ENCODE measurements at places on chromosomes 5 and 9.

GRCh38 chr5:34490506-34491250, 165.4 kb upstream of the RAI14 start:
- DNase-seq: no peak

DNA sequence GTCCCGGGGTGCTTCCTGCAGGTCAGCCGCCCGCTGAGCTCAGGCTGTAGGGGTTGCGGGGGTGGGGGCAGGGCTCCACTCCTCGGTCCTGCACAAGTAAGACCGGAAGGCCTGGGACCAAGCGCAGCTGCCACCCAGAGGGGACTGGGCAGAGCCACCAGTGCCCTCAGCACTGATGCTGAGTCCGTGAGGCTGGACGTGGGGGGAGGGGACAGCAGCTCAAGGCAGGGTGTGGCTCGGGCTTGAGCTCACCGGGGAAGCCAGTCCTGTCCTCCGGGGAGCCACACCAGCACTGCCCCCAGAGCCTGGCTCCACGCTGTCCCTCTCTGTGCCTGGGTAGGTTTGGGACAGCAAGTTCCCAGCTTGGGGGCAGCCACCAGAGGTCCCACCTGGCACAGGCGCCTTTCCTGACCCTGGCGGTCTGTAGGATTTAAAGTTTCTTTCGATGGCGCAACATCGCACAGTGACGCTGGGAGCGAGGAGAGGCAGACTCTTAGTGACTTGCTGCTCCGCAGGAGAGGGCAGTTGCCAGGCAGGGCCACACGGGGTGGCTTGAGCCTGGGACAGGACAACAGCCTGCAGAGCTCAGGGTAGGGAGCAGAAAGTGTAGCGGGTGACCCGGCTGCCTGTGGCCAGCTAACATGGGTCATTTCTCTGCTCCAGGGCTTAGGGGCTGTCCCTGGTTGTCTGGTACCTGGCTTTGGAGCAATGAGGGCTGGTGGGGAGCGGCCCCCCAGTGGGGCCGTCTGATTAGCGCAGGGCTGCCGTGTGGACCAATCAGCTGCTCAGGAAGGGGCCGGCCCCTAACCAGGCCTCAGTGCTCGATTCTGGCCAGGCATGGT, 5.7 kb downstream of the LCN1 start:
- no peak for DNase-seq

DNA sequence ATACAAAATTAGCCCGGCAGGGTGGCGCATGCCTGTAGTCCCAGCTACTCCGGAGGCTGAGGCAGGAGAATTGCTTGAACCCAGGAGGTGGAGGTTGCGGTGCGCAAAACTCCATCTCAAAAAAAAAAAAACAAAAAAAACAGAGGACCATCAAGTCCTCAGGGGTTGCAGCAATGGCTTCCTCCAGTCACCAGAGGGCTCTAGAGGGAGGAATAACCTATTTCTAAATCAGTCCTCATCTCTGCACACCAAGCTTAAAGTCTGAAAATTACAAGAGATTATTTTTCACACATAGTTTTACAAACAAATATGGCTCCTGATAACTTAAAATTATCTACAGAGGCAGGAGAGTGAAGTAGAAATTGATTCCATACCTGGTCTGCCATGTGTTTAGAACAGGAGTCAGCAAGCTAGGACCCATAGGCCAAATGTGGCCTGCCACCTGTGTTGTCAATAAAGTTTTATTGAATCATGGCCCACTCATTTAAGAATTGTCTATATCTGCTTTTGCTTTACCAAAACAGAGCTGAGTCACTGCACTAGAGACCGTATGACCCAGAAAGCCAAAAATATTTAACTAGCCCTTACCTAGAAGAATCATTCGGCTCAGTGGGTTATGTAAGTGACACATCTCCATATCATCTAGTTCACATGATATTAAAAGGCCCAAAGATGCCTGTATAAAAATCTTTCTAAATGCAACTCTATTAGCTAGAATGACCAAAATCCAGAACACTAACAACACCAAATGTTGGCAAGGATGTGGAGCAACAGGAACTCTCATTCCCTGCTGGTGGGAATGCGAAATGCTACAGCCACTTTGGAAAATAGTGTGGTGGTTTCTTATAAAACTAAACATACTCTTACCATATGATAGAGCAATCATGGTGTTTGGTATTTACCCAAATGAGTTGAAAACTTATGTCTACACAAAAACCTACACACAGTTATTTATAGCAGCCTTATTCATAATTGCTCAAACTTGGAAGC, 207.7 kb downstream of the FRMD3 start:
- peak; percentile 17 for DNase-seq

DNA sequence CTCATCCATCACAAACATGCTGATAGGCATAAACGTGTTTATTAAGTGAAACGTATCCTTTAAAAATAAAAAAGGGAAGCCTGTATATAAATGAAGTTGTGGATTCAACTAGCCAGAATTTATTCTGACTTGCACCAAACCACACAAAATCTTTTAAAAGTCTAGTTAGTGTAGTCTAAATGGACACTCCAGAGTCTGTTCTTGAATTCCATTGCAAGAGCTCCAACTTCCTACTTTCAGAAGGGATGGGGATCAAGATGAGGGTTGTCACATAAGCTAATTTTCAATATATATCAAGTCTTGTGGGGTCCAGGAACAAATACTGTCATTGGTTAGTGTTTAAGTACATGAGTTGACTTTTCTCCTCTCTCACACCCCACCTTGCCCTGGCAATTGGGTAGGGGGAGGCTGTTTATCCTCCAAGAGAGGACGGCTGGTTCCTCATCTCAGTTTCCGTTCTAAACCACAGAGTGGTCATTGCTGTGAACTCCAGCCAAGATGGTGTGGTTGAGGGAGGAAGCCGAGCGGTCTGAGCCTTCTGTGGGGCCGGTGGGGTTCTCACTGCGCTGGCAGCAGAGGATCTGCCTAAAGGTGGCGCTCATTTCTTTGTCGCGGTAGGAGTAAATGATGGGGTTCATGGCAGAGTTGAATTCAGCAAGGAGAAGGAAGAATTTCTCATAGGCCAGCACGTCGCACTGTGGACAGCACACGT, 163.2 kb downstream of the LPAR1 start:
- DNase-seq: no peak

DNA sequence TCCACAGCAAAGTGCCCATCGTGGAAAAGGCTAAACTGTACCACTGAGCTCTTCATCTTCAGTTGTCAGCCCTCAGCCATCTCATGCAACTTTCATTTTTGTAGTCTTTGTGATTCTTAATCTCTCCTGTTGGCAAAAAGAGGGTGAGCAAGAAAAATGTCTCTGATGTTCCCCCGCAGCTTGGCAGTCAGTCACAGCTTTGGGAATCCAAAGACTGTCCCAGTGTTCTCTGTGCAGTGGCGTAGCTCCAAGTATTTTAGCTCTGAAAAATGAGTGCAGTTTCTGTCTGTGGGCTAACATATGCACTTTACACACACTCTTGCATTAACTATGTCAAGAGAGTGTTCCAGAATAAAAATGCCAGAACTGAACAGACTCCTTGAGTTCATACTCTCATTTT, 372.2 kb downstream of the TMEM232 start:
- DNase-seq: no peak

DNA sequence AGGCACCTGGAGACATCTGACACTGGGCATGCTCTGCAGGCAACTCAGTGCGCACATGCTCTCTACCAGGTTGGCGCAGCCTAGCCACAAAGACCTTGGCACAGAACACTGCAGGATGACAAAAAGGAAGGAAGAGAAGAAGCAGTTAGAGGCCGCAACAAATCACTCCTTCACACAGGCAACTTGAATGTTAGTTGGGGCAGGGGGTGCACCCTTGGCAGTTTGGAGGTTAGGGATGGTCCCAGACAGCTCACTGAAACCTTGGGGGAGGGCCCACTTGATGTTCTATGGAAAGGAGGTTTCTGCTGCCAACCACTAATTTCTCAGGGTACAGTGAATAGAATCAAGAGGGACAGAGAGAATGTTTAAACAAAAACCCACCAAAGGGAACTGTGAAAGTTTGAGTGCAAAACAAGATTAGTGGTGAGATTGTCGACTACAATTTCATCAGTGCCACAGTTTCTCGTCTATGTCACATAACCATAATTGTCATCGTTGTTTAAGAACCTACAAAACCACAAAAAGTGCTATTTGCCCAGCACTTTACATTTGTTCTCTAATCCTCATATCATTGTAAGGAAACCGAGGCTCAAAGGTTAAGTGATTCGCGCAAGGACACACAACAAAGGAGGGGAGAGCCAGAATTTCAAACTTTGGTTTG, 48.7 kb downstream of the FBXW11 start:
- no peak for DNase-seq

DNA sequence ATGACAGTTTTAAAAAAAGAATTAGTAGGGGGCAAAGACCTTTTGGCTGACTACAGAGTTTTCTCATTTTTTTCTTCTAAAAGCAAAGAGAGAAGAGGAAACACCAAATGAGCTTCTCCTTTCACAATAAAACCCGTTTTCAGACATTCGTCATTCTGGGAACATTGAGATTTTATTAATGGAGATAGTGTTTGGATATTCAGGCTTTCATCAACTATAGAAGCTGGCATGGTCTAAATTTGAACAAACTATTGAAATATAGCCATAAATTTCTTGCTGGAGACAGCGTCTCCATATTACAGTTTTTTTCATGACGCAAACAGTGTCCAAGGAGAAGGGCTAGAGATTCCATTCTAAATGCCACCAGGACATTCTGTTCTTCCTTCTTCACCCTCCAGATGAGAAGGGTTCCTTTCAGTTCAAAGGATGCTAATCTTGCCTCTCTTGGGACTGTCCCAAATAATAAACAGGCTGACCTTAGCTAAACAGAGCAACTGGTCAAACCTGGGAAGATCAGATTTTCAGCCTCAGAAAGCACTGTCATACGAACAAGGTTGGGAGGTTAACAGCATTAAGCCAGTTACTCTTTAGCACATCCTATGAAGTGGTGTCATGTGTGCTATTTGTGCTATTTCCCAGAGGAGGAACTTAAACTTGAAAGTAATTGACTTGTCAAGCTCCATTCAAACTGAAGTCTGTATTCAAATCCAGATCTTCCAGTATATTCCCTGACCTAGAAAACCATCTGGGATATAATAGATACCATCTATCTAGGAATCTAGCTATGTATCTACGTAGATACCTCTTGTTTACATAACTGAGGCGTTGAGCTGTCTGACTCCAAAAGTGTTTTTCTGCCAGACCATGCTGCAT, 125.6 kb downstream of the LPAR1 start:
- DNase-seq: no peak

DNA sequence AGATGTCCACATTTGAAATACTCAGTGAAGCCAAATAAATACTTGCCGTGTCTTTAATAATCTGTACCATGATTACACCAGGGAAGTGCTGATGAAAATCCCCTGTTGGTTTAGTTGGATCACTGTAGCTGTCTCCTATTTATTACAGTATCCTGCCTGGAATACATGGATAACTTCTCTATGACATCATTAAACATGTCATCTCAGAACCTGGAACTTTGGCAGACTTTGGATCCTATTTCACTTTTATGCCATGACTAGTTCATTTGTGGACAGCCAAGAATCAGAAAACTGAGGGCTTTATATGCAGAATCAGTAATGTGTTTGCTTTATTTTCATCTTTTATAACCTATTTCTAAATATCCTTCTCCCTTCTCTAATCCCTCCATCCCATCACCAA, at the start of gene TXNDC8:
TSS of gene TXNDC8 (minus strand) at position 137 of the 400 bp plus-strand sequence.
- DNase-seq: no peak

DNA sequence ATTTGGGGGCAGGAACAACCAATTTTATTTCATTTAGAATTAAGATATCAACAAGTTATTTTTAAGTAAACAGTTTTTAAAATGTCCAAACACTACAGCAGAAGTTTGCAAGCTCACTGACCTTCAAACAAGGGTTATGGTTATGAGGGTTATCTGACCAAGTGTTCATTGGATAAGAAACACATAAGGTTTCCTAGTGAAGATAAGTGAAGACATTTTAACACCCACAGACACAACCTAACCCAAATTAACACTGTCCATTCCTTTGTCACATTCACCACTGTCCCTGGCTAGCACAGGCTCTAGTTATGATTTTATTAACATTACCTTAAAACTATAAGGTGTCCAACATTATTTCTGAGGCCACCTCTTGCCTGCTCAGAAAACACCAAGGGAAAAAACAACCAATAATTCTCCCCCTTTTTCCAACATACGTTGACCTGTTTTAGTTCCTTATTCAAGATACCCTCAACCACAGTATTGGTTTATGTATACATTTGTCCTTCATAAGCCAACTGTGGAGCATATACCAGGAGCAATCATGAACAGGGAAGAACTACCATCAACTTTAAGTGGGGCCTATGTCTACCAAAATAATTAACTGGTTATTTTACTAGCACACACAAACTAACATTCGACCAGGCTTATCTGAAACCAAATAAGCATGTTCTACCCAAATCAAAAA, 4.0 kb downstream of the ETF1 start:
- DNase-seq: no peak

DNA sequence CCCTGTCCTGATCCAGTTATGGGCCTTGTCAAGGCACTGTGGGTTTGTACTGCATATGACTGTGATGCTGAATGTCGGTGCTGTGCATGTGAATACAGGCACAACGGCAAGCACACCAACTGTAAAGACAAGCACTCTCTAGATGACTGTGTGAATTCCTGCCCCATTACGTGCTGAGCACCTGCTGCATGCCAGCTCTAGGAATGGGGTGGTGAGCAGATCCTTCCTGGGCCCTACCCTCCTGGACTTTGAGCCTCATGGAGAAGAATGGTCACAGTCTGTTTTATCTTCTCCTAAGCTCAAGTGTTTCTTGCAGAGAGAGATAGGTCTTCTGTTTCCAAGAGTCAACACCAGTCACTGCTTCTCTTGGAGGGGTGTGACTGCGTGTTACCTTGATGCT, 56.0 kb upstream of the RARS1 start:
- DNase-seq: no peak

DNA sequence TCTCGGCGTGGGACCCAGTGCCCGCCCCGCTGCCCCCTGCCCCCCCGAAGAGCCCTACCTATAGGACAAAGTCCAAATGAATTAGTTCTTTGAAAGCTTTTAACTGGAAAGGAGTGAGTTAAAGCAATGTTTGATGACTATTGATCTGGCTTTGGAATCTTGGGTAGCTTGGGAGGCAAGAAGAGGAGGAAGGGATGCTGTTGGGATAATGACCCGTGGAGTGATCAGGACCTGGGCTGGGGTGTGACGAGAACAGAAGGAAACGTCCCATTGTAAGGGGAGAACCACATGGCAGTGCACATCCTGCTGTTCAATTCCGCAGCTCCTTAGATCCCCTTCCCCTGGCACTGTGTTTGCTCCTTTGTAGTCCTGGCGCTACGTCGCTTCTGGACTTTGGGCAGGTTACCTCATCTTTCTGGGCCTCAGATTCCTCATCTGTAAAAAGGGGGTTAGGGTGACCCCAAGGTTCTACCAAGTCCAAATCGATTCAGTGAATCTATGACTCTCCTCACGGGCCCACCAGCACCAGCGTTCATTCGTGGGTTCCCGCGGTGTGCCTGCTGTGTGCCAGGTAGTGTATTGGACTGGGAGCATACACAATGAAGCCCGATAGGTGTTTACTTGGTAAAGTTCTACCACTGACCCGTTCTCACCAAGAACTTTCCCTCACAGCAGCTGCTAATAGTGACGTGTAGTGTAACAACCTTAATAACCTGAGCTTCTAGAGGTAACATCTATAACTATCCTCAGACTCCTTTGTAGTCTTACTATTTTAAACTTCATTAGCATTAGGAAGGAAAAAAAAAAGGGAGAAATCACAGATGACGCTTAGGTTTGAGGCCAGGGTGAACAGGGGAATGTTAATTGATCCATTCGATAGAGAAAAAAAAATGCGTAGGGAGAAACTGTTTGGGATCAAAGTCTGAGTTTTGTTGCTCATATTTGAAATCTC, 1.1 kb upstream of the NADK2 start:
- no peak for DNase-seq

Data from RCC 7860 (cell line).